Spleen (tissue), 13 donors: ENCODE measurements at places on chromosomes 11 and 22.

DNA sequence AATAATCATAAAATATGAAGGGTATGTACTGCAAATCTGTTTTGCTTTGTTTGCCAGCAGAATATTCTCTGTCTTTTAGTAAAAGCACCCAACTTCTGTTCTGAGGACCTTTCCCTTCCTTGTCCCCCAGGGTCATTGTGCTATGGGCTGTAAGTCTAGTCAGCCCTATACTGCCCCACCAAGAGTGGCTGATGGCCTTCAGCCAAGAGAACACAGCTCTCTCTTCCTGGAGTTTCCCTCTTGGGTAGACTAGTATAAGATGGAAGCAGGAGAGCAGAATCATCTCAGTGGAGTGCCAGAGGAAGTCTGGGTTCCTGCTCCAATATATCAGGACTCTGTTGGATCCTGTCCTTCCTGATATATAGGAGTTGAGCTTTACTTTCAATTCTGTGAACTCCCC, 29.0 kb downstream of the MMP13 start:
- DNase-seq = no peak

DNA sequence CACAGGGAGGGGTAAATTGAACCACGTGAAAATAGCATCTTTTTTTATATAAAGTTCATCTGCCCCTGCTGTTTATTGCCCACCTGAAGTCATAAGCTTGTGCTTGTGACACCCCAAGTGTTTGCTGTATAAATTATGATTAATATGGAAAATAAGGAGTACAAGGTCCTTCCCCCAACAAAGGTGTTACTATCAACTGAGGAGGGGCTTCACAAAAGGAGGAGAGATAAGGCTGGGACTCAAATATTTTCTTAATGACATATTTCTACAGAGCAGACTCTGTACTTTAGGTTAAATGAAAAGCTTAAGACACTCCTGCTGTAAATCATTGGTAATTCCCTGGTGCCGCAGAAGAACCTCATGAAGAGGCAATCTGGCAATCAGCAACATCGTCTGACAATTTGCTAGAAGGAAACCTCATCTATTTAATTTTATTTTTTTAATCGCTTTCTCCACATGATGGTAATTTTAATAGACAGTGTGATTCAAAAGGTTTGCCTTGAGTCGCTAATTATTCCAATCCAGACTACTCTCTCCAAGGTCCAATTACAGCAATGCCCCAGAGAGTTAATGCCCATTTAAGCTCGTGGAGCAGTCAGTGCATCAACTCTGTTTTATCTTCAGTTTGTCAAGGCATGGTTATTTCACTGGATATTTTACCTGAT, 1432.4 kb downstream of the FAM181B start:
- no peak for DNase-seq

- DNase-seq = no peak
These were observed 23.7 kb downstream of the TMPRSS13 start for GRCh38 chr11:117905524-117905923.

GRCh38 chr11:92969293-92969633, 188 bp upstream of the MTNR1B start:
- no peak for DNase-seq

- DNase-seq = no peak
These were observed 31.7 kb downstream of the MUC2 start for GRCh38 chr11:1106387-1106786.

GRCh38 chr22:42773167-42773566, 52.5 kb upstream of the A4GALT start:
- DNase-seq = no peak

DNA sequence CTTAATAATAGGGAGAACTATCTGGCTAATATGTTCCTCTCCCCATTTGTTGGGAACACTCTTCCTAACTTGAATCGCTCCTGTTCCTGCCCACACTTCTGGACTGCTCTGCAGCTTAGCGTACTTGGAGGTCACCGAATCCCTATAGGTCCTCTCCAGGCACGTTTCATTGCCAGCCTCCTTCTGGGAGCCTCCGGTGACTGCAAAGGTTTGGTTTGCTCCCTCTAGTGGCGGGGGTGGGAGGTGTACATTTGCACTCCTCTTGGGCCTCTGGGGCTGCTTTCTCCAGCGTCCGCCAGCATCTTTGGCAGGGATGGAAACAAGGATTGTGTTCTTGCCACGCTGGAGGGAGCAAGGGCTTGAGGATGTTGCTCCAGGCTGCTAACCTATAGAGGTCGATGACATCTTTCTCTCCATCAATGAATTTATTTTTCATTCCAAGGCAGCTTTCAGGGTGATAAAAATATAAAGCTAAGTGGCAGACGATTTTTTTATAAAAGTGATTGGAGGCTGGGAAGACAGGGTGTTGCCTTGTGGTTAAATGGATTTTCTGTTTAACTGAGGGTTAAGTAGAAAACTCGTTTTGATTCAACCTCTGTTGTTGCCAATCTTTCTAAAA, 48.7 kb downstream of the TSPAN18 start:
- DNase-seq = peak; percentile 75

DNA sequence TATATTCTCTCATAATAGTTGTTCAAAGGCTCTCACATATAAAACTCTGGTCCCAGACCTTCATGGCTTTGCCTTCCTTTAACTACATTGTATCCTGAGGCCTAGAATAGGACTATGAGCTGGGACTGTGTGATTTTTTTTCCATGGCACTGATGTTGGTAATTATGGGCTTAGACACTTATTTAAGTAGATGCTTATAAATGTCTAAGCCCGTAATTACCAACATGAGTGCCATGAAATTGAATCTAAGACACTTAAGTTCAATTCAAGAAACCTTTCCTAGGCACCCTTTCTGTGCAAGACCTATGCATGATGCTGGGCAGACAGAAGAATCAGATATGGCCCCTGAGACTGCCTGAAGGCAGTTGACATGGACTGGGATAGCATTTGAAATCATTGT, 63.0 kb downstream of the P4HA3 start:
- DNase-seq = no peak

DNA sequence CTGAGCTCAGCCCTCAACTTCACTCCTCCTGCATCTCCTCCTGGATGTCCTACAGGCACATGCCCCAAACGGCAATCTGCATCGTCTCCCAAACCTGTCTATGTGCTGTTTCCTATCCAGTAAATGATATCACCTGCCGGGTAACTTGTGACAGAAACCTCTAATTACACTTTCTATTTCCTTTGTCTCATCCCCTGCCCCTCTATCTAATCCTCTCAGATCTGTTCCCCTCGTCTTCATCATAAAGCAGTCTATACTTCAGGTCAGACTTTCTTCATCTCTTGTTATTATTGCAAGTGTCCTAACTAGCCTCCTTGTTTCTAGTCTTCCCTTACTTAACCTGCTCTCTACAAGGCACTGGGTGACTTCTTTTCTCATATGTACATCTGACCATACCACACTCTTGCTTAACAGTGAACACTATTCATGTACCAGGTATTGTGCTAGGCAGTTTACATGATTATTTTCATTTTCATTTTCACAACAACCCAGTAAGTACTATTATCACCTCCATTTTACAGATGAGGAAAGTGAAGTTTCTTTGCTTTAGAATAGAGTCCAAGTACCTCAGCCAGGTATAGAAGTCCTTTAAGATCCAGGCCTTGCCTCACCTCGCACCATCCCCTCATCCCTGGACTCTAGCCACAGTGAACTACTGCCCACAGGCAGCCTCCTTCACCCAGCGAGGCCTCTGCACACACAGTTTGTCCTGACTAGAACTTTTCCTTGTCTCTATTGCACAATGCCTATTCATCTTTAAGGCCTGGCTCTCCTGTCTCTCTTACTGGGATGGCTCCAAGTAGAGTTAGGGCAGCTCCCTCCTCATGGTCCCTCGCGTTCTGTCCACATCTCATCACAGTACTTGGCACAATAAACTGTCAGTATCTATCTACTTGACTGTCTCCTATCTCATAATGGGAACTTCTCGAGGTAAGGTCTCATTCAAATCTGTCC, 22.1 kb upstream of the UCP3 start:
- DNase-seq = no peak

GRCh38 chr11:48044577-48044976, 64.2 kb downstream of the PTPRJ start:
- peak; percentile 80 for DNase-seq

DNA sequence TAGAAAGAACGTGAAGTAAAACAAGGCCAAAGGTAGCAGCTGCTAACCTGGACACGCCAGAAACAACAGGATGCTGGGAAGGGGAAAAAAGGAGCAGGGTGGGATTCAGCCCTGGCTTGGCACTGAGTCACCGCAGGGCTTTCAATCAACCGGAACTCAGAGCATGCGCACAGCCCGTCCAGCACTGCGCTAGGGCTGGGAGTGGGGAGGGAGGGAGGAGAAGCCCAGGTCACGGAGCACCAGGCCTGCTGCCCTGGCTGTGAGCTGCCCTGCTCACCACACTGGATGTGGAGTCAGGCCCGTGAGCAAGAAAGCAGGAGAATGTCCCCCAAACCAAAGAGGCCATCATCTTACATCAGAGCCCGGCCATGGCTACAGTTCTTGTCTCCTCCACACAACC, 51.5 kb downstream of the APOL1 start:
- DNase-seq = no peak

DNA sequence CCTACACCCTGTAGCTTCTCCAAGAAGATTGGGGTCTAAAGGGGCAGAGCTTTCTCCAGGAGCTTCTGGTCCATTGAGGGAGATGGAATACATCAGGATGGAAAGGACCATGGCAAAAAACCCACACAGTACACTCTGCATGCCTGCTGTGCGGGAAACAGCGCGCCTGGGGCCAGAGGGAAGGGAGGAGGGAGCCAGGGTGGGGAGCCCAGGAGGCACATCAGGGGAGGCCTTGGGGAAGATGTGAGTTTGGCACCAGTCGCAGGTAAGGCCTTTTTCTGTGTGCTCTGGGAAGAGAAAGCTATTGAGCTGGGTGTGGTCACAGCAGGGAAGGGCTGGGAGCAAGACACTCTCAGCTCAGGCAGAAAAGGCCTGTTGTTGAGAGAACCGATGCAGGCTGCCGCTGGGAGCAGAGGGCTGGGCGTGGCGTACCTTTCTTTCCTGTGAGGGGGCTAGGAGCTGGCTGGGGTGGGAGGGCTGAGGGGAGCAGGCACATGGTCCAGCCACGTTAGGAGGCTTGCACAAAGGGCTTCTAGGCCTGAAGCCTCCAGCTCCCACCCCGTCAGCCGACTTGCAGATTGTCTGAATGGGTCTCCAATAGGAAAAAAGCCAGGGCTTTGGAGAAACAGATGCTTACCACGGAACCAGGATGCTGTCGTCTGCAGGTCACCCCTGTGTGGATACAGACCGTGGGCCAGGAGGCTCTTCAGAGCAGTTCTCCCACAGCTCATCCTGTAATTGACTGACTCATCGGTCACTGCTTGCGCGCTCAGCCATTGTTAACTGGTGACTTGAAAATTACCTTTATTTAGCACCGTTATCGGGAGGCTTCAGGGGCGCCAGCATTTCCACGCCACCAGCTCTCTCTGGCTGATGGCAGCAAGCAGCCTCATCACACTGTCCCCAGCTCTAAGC, 237.3 kb downstream of the ST3GAL4 start:
- peak; percentile 52 for DNase-seq

GRCh38 chr22:27258616-27259172, 542.9 kb downstream of the MN1 start:
- DNase-seq = no peak

GRCh38 chr22:24831687-24832086, 25.7 kb downstream of the SGSM1 start:
- DNase-seq = no peak

GRCh38 chr11:90288212-90288821, 65.5 kb upstream of the CHORDC1 start:
- DNase-seq = no peak

DNA sequence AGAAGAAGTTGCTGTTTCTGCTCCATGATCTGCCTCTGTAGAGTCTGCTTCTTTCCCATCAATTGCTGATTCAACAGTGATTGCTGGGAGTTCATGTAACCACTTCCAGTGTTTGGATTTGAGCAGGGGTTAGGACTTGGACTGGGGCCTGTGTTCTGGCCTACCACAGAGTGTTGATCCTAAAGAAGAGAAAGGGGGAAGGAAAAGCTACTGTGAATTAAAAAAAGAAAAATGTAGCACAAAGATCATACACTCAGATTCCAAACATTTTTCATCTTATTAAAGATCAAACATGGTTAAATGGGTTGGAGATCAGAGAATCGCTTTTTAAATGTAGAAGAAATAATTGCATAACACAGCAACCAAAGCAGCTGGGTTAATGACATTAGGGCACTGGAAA, 67.6 kb upstream of the MTMR2 start:
- DNase-seq = no peak

DNA sequence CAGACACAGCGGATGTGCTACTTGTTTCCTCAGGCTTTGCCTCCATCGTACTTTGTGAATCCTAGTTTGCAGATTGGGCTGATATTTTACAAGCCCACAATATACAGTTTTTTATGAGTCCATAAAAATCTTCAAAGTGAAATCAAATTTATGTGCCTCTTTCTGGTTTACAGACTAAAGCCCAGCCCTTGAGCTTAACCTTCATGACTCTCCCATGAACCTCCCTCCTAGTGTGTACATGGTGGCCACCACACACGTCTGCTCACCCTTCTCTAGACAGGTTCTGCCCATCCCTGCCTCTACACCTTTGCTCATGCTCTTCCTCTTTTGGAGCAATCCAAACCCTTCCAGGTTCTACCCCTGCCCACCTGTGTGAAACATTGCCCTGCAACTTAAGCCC, 129.4 kb downstream of the TENM4 start:
- DNase-seq = no peak

DNA sequence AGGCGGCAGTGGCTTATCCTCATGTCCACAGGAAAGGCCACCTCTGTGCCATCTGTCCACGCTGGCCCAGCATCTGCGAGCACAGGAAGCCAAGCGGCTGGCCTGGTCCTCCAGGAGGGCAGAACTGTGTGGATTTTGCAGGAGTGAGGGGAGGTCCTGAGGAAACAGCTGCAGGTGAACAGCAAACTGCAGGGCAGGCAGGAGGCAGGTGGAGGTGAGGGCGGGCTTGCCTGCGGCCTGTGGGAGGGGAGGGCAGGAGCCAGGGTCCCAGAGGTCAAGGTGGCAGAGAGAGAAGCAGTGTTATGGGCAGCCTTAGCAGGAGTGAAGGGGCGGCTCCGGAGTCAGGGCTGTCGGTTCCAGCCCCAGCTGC, 369.7 kb downstream of the SHANK2 start:
- no peak for DNase-seq

- DNase-seq = peak; percentile 85
These were observed 4.0 kb downstream of the A4GALT start for GRCh38 chr22:42716649-42717127.

DNA sequence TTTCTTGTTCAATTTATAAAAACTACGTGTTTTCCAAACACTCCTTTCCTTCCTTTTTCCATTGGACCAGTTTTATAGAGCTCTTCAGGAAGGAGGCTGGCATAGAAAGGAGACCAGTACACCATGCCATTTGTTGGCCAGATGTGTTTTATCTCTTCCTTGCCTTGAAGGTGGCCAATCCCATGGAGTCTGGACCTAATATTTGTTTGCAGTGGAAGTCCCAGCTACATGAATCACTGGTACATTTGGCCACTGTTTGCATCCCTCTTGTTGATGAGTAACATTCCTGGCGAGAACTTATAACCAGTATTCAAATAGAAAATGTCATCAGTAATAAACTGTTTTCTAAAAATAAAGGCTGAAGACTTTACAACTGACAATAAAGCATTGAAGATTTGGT, 110.2 kb downstream of the ANO3 start:
- DNase-seq = no peak
